Non-pigmented ciliary epithelial cell (primary cell): ENCODE measurements at places on chromosomes 11 and 22.

- DNase-seq: no peak
These were observed 24.4 kb downstream of the FADS3 start for GRCh38 chr11:61866958-61867343.

DNA sequence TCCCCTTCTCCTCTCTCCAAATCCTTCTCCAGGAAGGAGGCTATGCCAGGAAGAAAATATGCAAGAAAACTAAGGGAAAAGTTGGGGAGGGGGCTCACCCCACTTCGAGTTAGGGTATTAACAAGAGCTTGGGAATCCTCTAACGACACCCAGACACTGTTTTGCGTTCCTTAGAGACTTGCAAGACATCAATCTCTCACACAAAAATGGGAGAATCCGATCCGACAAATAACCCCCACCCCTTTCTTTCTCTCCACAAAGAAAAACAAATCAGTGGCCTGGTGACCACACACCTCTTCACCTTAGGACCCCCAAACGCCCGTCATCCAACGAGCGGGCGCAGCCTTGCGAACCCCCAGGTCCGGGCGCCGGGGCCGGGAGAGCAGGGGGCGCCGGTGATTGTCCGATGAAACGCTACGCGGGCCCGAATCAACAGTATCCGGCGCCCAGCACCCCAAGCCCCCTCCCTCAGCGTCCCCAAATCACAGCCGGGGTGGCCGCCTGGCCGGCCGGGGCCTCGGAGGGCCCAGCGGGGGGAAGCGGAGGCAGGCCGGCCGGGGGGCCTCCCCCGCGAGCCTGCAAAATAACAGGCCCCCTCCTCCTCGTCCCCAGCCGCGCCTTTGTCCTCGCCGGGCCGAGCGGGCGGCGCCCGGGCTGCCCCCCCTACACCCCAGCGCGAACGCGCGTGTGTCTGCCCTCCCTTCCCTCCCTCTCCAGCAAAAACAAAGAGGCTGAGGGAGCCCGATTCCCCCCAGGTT is 690 bp downstream of the CSNK1E start:
- DNase-seq: no peak

- no peak for DNase-seq
These were observed 24.1 kb downstream of the MAML2 start for GRCh38 chr11:96318850-96319249.

DNA sequence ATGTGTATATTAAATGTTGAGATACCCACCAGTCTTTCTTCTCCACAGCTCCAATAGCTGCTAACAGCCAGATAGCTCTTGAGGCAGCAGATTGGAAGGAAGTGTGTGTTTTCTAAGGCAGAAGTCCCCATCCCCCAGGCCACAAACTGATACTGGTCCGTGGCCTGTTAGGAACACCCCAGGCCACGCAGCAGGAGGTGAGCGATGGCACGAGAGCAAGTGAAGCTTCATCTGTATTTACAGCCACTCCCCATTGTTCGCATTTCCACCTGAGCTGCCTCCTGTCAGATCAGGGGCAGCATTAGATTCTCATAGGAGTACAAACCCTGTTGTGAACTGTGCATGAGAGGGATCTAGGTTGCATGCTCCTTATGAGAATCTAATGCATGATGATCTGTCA is 12.7 kb downstream of the CCDC73 start:
- DNase-seq: no peak

DNA sequence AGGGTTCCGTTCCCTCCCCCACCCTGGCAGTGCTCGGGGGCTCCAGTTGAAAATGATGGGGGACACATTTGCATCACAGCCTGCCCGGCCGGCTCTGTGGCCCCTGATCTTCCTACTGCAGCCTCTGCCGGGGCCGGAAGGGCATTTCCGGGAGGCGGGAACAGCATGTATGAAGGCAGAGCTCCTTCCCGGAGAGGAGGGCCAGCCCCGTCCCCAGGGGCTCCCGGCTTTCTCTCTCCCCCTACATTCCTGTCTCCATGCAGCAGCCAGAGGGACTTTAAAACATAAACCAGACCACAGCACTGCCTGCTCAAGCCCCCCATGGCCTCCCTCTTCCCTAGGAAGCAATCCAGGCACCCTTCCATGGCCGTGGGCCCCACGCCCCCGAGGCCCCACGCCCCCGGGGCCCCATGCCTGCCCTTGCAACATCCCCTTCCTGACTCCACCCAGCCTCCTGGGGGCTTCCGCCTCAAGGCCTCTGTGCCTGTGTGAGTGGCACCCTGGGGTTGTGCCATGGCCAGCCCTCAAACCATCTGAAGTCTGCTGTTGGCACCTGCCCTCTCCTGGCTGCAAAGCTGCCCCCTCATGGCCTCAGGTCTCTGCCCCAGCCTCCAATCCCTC is 73.1 kb downstream of the CDKN1C start:
- no peak for DNase-seq

DNA sequence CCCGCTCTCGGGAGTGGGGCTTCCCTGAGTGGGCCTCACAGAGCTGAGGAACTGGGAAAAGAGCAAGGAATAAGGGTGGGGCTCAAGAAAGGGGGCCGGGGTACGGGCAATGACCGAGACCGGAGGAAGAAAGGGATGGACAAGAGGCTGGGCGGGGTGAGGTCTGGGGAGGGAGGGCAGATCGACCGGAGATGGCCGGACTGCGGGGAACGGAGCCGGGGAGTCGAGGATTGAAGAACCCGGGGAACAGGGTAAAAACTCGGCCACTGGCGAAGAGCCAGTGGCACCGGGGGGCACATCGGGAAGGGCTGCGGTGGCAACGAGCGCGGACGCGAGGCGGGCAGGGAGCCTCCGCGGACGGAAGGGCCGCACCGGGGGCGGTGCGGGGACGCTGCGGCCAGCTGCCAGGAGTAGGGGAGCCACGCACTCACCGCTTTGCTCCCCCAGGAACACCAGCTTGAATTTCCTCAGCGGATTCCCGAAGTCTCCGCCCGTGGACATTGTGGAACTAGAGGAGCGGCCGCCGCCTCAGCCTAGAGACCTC is 667 bp downstream of the RAB6A start:
- DNase-seq: no peak

DNA sequence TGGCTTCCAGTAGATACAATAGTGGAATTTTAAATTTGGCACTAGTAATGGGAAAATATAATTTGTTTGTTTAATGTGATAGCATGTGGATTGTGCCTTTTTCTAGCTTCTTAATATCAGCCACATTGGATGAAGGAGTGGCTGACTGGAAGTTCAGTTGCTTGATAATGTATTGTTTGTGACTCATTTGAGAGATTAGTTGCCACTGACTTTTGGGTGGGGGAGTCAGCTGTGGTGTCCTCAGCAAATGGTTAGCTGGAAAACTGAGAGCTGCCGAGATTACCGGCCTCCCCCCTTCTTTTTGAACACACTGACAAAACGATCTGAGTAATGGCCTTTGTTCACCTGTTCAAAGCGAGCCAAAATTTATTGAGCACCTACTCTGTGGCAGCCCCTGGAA is 5.5 kb downstream of the JAM3 start:
- no peak for DNase-seq

DNA sequence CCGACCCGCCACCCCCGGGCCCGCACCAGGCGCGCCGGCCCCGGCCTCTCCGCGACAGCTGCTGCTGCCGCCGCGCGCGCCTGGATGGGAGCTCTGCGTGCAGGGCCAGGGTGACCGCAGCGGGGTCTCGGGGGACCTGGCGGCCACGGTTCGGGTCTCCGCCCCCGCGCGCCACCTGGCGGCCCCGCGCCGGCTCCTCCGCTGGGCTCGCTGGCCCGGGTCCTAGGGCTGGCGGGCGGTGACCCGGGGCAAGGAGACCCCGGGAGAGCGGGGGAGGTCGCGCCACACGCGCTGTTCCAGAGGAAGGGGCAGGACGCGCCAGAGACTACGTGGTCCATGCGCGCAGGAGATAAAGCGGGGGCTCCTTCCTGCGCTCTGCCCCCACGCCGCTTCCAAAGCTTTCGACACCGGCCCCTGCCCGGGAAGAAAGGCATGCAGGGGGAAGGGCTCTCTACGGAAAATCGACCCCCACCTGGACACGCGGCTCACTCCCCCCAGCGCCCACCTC is 562 bp downstream of the SHANK2 start:
- DNase-seq: no peak

DNA sequence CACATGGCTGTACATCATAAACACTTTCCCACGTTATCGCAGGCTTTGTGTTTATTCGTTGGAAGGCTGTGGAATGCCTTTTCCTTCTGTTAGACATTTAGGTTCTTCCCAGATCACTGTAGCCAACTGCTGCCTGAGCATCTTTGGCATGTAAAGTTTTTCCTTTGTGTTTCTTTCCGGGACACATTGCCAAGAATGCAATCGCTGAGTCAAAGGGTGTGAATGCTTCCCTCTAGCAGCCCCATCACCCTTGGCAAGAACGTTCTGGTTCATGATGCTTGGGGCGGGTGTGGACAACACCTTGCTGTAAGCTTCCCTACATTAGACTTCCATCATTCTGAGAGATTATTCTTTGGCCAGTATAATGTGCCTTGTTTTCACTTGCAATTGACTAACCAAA is 136.2 kb downstream of the OSBP2 start:
- DNase-seq: peak; percentile 57

- no peak for DNase-seq
These were observed 62.1 kb upstream of the HMGXB4 start for GRCh38 chr22:35195226-35195625.
